Activated CD8-positive, alpha-beta memory T cell treated with anti-CD3 and anti-CD28 coated beads, Interleukin-2, amount 50 U/mL, for 48 hours (primary cell): ENCODE measurements at places on chromosomes 6 and 20.

GRCh38 chr6:33957131-33957891, 153.5 kb upstream of the MLN start:
- no peak for DNase-seq

- DNase-seq: no peak
Measured at GRCh38 chr6:136173519-136174507, 76.3 kb downstream of the MTFR2 start.

DNA sequence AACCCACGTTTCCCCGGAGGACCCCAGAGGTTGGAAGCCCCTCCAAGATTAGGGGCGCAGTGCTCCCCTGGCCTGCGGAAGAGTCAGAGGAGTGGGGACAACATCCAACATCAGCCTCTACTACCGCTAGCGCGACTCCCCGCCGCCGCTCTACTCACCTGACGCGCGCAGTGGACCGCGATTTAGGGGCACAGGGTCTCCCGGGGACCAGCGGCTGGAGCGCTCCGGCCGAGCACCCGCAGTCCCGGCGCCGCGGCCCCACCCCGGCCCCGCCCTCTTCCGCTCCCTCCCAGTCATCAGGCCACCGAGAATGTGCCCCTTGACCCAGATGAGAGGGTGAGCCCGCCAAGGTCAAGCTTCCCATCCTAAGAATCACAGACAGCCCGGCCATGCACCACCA, at the start of gene ZFP57:
ZFP57 (minus strand) TSS at position 249 of the 400 bp plus-strand sequence. CDS start 4,149 bp downstream, outside the sequence.
- DNase-seq: no peak

DNA sequence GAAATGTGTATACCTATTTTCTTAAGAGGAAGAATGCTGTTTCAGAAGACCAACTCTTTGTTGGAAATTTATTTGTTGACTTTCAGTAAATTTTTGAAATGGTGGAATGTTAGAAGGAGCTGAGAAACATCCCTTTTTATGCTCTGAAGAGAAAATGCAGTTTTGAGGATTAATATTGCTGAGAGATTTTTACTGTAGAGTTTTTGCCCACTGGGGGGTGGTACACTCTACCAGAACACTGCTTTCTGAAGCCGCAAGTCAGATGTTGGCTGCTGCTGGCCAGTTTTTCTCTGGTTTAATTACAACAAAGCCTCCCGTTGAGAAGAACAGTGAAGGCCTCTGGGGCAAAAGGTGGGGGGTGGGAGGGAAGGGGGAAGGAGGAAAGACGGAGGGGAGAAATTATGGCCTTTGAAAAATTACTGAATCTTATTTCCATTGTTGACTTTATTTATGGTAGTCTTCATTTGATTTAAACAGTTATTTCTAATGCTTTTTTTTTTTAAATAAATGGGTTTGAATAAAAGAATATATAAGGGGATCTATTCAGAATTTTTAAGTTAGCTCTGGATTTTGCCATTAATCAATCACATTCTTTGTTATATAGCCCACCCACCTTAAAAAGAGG, 3.0 kb downstream of the FLRT3 start:
- DNase-seq: no peak

DNA sequence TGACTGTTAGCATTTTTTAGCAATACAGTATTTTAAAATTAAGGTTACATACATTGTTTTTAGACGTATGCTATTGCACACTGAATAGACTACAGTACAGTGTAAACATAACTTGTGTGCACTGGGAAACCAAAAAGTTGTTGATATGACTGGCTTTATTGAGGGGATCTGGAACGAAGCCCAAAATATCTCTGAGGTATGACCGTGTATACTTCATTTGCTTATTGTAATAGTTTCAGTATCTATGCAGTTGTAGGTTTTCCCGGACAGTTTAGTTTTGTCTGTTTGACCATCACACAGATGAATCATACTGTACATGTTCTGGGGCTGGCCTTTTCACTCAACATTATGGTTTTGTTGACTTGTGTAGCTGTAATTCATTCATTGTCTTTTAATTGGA, 6.9 kb upstream of the ZBTB12 start:
- no peak for DNase-seq

- DNase-seq: no peak
Measured at GRCh38 chr20:5148581-5148980, 21.8 kb downstream of the CDS2 start.

- no peak for DNase-seq
Measured at GRCh38 chr6:51842061-51842803, 245.2 kb downstream of the PKHD1 start.

GRCh38 chr6:43833223-43833995, 63.4 kb downstream of the VEGFA start:
- no peak for DNase-seq

DNA sequence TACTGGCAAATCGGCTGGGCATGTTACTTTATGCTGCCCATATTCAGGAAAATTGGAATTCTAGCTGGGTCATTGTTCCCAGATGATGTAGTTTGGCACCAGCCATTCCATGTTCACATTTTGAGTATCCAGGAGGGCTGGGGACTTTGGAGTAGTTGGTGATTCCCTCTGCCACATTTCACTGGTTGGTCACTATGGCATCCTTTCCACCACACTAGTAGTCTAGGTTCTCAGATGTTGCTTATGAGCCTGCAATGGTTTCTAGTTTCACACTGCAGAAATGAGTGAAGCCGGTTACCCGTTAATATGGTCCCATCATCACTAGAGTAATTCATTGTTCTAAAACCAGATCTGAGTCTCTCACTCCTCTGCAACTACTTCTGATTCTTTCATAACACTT, 4.6 kb downstream of the PTPN1 start:
- no peak for DNase-seq

GRCh38 chr20:62323980-62324906, 21.4 kb downstream of the ADRM1 start:
- DNase-seq: no peak

DNA sequence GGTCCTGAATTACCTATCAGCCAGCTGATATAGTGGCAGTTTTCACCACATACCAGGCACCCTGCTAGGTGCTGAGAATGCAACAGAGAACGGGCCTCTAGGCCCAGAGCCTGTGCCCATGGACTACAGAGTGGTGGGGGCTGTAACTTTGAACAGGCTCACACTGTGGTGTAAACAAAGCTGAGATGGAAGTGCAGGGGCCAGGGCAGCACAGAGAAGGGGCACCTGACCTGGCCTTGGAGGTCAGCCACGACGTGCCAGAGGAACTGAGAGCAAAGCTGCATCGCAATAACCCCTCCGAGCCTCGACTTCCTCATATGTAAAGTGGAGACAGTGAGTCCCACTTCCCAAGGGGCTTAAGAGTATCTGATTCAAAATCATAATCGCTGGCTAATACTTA, 105.8 kb downstream of the MAFB start:
- DNase-seq: no peak

DNA sequence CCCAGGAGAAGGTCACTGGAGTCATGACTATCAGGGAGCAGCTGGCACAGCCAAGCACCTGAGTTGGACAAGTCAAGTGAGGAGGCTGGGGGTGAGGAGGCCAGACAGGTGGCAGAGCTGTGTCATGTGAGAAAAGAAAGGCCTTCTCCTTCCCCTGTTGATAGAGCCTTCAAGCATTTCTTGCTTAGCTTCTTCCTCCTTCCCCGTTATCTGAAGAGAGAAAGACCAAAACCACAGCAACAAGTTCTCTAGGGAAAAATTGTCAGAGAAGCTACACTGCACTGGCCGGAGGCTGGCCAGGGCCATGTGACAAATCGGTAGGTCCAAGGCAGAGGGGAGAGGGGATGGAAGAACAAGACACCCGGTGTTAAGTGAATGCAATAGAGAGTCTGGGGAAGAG, 202.1 kb upstream of the PRDM1 start:
- DNase-seq: no peak

- no peak for DNase-seq
Measured at GRCh38 chr20:44931911-44932310, 22.1 kb downstream of the PABPC1L start.

DNA sequence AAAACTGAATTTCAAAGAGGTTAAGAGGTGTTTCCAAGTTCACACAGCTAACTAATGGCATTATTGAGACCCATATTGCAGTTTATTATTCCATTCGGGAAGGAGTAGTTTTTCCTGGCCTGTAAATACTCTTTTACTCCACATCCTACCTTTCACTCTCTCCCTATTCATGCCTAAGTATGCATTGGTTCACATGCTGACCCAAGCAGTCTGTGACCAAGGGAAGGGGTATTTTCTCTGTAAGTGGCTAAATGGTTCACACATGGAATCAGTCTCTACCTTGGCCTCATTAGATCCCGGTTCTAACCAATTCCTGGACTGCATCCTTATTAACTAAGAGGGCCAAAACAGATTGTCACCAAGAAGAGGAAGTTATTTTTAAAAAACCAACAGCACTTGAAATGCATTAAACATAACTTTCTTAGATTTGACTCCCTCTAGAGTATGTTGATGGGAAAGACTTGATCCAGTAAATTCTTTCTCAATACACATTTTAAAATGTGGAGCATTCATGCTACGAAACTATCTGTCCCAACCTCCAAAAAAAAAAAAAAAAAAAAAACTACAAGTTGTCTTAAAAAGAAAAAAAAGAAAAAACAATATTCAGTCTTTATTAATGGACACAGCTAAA, 17.8 kb upstream of the RSPO3 start:
- DNase-seq: no peak

DNA sequence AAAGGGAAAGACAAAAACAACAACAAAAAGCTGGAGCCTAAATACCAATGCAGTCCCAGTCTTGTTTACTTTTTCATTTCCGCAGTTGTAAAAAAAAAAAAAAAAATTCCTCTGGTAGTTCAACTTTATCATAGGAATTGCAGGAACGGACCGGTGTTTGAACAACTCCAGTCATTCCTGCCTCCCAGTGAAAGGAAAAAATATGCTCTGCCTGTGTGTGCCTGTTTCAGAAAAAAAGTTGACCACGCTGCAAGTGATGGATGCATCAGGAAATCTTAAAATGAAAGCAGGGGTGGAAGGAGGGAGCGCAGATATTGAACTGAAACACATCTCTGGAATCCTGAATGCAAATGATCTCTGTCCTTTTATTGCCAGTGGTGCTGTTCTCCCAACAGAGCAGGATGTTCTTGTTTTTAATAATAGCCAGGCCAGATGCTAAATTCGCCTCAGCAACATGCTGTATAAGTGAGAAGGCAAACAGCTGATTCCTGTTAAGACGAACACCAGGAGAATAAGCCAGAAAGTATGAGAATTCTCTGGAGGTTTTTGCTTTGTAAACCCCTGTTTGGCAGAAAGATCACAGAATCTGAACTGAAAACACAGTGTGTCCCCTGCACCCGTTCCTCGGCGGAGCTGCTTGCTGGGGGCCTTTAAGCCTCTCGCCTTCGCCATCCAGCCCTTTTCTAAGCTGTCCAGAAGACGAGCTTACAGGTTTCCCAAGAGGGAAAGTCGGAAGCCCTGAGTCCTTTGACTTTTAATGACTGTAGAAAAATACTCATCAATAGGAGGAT, 178.4 kb upstream of the SUPT3H start:
- no peak for DNase-seq

- DNase-seq: no peak
Measured at GRCh38 chr6:53062169-53062539, 3.0 kb upstream of the FBXO9 start.

DNA sequence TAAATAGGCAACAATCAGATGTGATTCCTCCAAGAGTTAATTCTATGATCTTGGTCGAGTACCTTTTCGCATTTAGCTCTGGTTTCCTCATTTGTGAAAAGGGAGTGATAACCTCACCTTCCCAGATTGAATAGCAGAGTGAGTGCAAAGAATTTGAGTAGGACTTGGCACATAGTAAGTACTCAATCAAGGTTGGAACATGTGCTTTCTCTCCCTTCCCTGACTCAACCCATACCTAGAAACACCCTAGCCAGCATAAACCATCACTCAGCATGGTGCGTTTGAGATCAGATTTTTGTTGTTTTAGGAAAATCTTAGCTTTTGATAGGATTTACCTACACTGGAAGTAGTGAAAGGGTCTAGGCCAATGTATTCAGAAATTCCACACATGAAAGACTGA, 333.4 kb upstream of the NT5E start:
- no peak for DNase-seq

GRCh38 chr6:31870385-31870921, 7.8 kb upstream of the NEU1 start:
- DNase-seq: no peak

GRCh38 chr6:47097092-47097945, 55.2 kb upstream of the ADGRF1 start:
- DNase-seq: no peak

DNA sequence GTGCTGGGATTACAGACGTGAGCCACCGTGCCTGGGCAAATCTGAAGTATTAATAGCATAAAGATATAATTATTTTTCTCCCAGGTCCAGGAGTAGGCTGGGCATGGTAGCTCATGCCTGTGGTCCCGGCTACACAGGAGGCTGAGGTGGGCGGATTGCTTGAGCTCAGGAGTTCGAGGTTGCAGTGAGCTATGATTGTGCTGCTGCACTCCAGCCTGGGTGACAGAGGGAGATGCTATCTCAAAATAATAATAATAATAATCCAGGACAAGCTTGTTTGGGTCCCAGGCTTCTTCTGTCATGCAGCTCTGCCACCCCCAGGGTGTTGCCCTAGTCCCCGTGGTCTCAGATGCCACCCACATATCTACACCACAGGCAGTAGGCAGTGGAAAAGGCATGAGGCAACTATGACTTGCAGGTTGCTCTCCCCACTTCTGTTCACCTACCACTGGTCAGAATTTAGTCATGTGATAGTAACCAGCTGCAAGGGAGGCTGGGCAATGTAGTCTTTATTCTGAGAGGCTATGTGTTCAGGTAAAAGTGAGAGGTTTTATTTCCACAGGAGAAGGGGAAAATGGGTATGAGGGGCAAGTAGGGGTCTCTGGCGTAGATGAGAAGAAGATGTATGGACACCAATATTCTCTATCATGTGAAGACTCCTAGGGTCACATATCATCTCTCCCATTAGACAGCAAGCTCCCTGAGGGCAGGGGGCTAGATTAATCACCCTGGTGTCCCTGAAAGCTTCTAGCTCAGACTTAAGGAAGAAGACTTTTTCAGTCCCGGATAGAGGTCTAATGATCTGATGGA, 25.7 kb downstream of the TCF15 start:
- no peak for DNase-seq

- peak; percentile 6 for DNase-seq
Measured at GRCh38 chr6:109469591-109470189, 13.3 kb downstream of the ZBTB24 start.

GRCh38 chr6:125906158-125906998, 50.2 kb upstream of the HINT3 start:
- peak; percentile 68 for DNase-seq

DNA sequence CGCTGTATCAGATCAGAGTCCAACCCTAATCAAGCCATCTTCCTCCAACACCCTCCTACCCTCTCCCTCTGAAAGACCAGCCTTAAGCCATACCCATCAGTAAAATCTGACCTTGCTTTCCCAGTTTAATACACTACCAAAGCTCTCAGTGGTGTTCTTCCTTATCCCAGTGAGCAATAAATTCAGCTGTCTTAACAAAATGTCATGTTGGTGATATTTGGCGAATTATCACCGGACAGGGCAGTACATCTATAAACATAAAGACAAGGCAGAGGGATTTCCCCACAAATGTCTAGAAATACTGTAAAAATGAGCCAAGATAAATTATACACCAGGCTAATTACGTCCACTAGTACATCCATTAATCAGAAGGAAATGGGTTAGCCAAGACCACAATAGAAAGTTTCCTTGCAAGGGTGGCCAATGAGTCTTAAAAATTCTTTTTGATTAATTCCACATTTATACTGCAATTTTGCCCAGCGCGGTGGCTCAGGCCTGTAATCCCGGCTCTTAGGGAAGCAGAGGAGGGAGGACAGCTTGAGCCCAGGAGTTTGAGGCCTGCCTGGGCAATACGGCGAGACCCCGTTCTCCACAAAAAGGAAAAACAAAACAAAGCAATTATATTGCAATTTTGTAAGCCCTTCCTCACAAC, 905 bp downstream of the RARS2 start:
- no peak for DNase-seq

GRCh38 chr6:136889271-136890193, 32.6 kb upstream of the SLC35D3 start:
- no peak for DNase-seq

GRCh38 chr6:35586542-35586941, 73.8 kb upstream of the TULP1 start:
- no peak for DNase-seq
